Activated CD8-positive, alpha-beta memory T cell treated with anti-CD3 and anti-CD28 coated beads for 4 hours (primary cell): ENCODE measurements at places on chromosomes 5 and 9.

GRCh38 chr5:131595088-131596033, 39.7 kb downstream of the RAPGEF6 start:
- DNase-seq = no peak

GRCh38 chr9:91085517-91086291, 276.0 kb downstream of the AUH start:
- DNase-seq = no peak

DNA sequence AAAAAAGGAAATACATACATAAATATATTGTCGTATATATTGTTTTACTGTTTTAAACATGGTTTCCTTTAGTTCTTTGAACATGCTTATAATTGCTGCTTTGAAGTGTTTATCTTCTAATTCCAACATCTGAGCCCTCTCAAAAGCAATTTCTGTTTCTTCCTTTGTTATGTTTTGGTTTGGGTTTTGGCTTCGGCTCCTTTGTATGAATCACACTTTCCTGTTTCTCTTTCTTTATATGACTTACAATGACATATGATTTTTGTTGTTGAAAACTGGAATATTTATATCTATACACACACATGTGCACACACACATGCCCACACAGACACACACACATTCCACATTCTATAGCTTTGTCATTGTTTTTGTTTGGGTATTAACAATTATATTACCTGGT, 1206.7 kb downstream of the CDH12 start:
- no peak for DNase-seq

DNA sequence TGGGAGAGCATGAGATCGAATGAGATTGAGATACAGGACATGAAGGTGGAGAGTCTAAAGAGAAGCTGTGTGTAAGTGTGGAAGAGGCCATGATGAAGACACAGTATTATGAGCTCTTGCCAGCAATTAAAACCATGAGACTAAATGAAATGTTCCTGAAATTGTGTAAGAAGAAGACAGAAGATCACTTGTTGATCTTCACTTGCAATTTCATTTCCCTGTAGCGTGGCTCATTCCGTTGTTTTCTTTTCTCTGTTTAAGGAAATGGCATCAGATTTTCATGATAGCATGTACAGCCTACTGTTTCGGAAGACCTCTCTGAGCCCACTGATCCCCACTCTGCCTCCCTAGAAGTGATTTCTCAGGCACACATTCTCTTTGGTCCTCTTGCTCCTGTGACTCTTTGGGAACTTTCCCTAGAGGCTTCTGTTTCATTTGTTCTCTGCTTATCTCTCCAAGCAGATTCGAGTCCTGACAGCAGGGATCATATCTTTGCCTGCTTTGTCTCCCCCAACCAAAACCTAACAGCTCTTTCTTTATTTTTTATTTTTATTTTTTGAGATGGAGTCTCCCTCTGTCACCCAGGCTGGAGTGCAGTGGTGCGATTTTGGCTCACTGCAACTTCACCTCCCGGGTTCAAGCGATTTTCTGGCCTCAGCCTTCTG, 16.8 kb downstream of the PIP5K1B start:
- no peak for DNase-seq

GRCh38 chr9:133679056-133679455, 42.9 kb downstream of the DBH start:
- DNase-seq = no peak

DNA sequence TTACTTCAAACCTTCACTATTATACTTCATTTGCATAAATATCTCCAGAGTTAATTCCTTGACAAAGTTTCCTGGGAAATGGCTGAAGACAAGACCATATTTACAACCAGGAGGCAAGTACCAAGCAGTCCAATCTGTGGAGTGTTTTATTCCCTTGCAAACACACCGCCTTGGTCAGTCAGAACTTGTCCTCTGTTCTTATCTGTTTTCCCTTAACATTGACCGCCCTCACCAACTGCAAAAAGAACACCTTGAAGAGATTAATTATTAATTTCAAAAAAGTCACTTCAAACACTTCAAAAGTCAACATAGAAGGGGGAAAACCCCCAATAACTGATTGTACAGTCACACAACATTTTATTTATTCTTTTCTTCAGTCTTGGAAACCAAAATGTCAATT, 269.0 kb upstream of the RGMB start:
- DNase-seq = no peak

DNA sequence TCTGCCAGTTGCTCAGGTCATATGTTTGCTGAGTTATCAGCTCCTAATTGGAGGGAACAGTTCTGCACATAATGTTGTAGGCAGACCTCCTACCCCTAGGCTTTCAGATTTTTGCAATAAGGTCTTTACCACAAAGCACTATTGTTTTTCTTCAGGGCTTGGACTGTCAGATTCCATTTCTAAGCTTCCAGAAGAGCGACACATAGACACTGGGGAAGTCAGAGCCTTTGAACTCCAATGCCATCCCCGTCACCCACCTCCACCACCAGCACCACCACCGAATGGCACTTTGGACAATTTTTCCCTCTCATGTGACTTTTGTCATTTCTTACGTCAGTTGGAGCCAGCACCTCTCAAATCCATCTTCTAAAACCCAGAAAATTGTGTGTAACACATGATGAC, 28.3 kb upstream of the SPRY4 start:
- DNase-seq = no peak

DNA sequence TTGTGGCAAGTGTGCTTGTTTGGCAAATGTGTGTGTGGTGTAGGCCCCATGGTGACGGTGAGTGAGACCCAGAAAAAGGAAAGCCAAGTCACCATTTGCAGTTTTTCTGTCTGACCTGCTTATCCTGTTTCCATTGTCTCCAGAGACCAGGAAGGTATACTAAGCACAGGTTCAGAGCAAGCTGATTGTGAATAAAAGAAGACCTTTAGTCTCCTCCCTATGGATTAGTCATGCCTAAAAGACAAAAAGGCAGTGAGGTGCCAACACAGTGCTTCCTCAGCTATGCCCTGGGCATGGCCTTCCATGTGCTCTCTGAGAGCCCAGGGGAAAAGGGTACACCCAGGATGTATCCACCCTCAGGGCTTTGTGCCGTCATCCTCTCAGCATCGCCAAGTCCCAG, 49.2 kb upstream of the SHOC1 start:
- no peak for DNase-seq
